ENCODE measurements at places on chromosomes 12 and 14.

DNA sequence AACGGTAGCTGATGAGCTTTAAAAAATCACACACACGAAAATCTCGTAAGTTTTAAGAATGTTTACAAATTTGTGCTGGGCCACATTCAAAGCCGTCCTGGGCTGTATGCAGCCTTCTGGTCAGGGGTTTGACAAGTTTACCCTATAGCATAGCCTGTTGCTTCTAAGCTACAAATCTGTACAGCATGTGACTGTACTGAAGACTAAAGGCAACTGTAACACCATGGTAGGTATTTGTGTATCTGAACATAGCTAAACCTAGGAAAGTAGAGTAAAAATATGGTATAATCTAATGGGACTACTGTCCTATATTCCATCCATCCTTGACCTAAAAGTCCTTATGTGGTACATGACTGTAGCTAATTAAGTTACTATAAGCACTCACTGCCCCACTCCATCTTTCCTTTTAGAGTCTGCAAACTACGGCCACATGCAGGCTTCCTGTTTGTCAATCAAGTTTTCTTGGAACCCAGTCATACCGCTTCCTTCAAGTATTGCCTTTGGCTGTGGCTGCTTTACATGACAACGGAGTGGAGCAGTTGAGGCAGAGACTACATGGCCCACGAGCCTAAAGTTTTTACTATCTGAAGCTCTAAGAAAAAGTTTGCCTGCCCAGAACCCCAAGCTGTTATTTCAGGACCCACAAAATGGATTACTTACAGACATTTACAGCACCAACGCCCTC lies 18.5 kb downstream of the KRT7 start:
- DNase-seq, result no peak

- DNase-seq, result no peak
Observed at GRCh38 chr12:38175538-38175937, 141.0 kb upstream of the ALG10B start.

DNA sequence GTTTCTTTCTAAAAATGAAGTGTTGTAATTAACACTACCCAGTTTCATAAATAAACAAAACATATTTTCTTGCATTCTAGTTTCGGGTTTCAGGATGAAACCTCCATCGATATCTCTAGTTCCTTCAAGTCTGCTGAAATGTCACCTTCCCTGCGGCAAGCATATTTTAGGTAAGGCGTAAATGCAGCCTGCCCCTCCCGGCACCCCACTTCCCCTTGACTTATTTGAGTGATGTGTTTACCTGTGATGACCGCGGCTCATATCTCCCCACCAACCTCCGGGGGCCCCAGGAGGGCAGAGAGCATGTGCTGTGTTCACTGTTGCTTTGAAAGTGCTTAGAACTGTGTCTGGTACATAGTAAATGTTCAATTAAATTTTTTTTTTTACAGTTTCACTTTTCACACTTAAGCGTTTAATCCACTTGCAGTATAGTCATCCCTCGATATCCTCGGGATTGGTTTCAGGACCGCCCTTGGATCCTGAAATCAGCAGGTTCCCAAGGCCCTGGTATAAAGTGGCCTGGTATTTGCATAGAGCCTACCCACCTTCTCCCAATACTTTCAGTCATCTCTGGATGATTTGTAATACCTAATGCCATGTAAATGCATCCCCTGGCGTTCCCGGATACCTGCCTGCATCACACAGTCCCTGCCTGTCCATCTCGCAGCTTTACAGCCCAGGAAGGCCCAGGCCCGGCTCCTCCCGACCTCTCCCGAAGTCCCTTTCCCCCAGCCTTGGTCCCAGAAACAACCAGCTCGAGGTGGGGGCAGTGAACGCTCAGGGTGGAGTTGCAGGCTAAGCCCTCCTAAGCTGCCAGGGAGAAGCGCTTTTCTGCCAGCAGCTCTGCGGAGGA lies 40.2 kb upstream of the FBRSL1 start:
- no peak for DNase-seq

GRCh38 chr12:49555631-49556390 lies 12.1 kb downstream of the MCRS1 start:
- no peak for DNase-seq

GRCh38 chr14:58088961-58089360 lies 63.1 kb downstream of the ARMH4 start:
- DNase-seq, result no peak

- DNase-seq, result no peak
Observed at GRCh38 chr12:770479-770878, 18.1 kb downstream of the WNK1 start.

DNA sequence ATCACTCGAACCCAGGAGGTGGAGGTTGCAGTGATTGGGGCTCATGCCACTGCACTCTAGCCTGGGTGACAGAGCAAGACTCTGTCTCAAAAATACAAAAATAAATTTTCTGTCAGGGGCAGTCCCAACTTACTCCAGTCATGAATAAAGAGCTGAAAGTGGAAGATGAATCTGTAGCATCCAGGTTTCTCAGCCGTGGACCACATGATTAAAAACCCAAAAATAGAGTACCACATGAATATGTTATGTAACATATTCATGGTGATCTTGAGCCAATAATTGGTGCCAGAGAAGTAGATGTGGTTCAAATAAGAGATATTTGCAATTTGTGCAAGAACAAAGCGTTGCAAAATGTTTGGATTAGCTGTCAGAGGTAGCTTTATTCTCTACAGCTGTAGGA lies 23.1 kb downstream of the SPIC start:
- DNase-seq, result no peak

DNA sequence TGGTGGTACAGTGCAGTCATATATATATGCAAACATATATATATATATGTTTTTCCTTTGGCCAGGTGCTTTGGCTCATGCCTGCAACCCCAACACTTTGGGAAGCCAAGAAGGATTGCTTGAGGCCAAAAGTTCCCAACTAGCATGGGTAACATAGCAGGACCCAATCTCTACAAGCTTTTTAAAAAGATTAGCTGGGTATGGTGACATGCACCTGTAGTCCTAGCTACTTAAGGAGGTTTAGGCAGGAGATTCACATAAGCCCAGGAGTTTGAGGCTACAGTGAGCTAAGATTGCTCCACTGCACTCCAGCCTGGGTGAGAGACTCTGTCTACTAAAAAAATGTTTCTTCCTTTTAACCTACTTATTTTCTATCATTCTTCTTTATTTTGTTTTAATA lies 10.2 kb downstream of the PZP start:
- no peak for DNase-seq

DNA sequence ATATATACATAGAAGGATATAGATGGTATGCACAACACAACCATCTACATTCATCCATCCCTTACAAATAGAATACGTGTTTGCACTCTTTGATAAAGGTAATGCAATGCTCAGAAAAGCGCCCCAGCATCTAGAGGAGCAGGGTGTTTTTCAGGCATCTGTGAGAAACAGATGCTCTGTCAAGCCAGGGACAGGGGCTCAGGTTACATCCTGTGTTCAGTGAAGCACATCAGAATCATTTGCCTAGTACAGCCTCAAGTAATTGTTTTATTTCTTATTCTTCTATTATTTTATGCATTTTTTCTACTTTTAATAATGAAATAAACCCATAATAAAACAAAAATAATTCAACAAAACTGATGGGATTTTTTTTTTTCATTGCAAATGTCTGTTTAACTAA lies 50.5 kb upstream of the HIF1A start:
- no peak for DNase-seq

- no peak for DNase-seq
Observed at GRCh38 chr12:104575442-104576186, 118.9 kb downstream of the CHST11 start.

GRCh38 chr14:36505181-36505815 lies 14.7 kb downstream of the NKX2-1 start:
- peak; percentile 36 for DNase-seq

DNA sequence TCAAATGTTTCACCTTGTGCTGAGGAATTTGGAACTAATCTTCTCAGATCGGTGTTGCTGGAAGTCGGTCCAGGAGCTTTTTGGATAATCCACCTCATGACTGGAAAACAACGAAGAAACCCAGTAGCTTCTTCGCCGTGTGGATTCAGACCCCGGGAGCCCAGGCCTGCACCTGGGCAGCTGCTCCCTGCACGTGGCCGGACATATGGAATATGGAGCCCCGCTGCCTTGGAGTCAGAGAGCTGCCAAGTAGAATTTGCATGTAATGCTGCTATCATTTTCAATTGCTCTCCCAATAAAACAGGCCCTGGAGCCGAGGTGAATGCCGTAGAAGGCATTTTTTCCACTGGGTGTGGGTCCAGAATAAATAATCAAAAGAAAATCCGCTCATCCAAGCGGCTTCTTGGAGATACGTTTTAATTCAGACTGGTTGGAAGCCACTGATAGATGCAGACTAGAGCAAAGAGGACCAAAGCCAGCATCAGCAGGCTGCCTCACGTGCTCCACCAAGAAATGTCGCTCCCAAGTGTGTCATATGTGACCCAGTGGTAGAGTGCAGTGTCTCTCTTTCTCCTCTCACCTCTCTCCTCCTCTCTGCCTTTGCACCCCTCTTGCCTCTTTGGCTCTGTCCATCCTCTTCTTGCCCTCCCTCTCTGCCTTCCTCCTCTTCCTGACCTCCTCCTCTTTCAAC lies 115.3 kb downstream of the ZNF664 start:
- no peak for DNase-seq

- no peak for DNase-seq
Observed at GRCh38 chr12:129901254-129901653, 2.6 kb downstream of the TMEM132D start.

- DNase-seq, result peak; percentile 36
Observed at GRCh38 chr12:106226884-106227640, 20.8 kb downstream of the CKAP4 start.

- DNase-seq, result no peak
Observed at GRCh38 chr12:26846416-26846815, 13.4 kb upstream of the ITPR2 start.

DNA sequence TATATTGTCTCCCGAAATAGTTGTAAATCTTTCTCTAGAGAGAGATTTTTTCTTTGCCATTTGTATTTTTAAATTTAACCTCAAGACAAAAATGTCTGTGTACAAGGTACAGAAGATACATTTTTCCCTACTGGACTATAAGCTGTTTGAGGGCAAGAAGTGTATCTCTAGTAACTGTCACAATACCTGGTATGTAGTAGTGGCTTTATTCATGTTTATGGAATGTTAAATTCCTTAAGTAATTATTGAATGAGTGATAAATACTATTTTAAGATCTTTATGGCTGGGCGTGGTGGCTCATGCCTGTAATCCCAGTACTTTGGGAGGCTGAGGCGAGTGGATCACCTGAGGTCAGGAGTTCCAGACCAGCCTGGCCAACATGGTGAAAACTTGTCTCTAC lies 24.4 kb upstream of the CDK17 start:
- DNase-seq, result no peak

- DNase-seq, result no peak
Observed at GRCh38 chr14:98926801-98927200, 345.2 kb downstream of the BCL11B start.

- no peak for DNase-seq
Observed at GRCh38 chr14:86179980-86180379, 650.0 kb downstream of the FLRT2 start.

- no peak for DNase-seq
Observed at GRCh38 chr12:113302886-113303640, 31.8 kb downstream of the SLC8B1 start.

DNA sequence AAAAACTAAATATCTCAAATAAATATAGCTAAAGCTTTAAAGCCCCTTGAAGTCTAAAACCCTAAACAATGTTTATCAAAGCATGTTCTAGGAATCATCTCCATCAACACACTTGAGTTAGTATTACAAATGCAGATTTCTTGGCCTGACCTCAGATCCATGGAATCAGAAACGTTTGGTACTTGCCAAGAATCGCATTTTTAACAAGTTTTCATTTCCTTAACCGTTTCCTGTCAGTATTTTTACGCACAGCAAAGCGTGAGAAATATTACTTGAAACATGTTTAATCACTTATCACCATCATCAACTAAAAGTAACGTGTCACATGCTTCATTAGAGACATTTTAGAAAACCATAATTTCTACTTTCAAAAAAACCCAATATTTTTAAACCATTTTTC lies 9.7 kb downstream of the SLCO1C1 start:
- DNase-seq, result no peak

- DNase-seq, result no peak
Observed at GRCh38 chr14:23413681-23414080, 5.6 kb upstream of the MYH6 start.

- DNase-seq, result no peak
Observed at GRCh38 chr12:70379846-70380245, 13.8 kb downstream of the KCNMB4 start.

DNA sequence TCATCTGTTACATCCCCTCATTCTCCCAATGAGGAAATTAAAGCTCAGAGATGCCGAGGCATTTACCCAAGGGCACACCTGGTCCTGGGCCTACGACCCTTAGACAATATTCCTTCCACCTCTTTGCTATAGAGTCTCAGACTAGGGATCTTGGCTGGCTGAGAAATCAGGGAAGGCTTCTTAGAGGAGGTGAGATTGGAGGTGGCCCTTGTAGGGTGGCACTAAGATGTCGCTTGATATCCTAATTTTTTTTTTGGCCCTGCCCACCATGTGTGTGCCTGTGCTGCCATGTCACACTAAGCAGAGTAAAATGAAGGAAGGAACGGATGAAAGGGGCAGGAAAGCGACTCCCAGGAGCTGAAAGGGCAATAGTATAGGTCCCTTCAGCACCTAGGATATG lies 20.6 kb downstream of the BDKRB2 start:
- no peak for DNase-seq

GRCh38 chr12:12477532-12477890 lies 85.2 kb downstream of the DUSP16 start:
- no peak for DNase-seq

DNA sequence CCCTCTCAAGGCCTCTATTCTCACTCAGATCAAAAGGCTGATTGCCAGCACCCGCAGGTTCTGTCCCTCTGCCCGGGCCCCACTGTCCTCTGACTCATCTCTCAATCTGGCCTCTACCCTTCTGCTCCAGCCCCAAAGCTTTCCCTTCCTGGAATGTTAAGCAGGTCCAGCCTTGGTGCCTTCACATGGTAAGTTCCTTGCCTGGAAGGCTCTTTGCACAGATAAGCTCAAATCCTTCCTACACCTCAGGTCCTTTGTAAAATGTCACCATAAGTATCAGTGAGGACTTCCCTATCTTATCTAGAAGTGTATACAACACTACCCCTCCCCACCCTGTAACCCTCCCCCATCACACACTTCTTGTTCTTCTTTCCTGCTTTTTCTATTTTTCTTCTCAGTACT lies 22.2 kb downstream of the LPCAT3 start:
- no peak for DNase-seq

DNA sequence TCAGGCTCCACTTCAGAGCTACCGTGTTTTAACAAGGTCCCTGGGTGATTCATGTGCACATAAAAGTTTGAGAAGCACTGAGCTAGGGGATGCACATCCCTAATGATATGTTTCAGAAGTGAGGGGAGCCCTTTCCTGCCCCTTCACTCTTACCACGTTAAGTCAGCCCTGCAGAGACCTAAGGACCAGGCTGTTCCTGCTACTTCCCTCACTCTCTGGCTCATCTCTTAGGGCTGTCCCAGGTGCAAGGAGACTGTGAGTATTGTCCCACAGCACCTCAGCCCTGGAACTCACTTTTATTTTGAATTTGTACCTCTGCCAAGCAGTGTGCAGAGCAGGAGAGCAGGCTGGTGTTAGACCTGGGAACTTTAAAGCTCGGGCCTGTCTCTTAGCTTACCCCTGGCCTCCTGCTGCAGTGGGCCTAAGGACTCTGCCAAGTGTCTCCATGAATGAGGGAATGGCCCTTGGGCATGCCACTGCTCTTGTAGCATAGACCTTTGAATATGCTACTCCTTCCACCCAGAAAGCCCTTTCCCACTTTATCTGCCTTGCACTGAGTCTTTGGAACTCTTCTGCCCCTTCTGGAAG lies 11.0 kb upstream of the SUSD6 start:
- DNase-seq, result no peak
